Tibial nerve (tissue), 4 donors: ENCODE measurements at places on chromosomes 12 and 14. TPM values are rescaled to one million over a fixed set of nuclear protein-coding genes. Genes with fewer than 3 reads are reported as not detected.

Gene TAS2R19
- total RNA-seq, result 10.8 TPM

Gene GCH1
- 6.9 TPM for total RNA-seq

Gene PNMA1
- total RNA-seq, result 39.3 TPM

GRCh38 chr12:124322271-124322998, 27.5 kb downstream of the RFLNA start:
- no peak for DNase-seq
